ENCODE measurements at places on chromosomes 1 and 21. TPM values are rescaled to one million over a fixed set of nuclear protein-coding genes. Genes with fewer than 3 reads are reported as not detected.
A peak's percentile ranks its signal among the peaks of the same experiment; 100 is the strongest.

The PTPN7 gene
- 0.40 TPM for total RNA-seq

The DVL1 gene
- total RNA-seq = 60.5 TPM

The ZNF691 gene
- total RNA-seq = 10.1 TPM

DNA sequence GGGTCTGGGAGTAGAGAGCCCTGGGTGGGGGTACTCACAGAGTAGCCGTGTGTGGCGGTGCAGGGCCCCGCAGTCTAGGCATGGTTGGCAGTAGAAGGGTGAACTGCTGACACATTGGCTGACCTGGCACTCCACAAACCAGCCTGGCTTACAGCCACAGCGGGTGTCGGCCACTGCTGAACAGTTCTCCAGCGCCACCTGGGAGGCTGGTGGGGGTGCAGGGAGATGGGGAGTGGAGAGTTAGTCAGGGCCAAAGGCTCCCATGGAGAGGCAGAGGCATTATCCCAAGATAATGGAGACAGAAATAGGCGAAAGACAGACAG, 1.5 kb downstream of the TNFRSF25 start:
- DNase-seq = no peak

DNA sequence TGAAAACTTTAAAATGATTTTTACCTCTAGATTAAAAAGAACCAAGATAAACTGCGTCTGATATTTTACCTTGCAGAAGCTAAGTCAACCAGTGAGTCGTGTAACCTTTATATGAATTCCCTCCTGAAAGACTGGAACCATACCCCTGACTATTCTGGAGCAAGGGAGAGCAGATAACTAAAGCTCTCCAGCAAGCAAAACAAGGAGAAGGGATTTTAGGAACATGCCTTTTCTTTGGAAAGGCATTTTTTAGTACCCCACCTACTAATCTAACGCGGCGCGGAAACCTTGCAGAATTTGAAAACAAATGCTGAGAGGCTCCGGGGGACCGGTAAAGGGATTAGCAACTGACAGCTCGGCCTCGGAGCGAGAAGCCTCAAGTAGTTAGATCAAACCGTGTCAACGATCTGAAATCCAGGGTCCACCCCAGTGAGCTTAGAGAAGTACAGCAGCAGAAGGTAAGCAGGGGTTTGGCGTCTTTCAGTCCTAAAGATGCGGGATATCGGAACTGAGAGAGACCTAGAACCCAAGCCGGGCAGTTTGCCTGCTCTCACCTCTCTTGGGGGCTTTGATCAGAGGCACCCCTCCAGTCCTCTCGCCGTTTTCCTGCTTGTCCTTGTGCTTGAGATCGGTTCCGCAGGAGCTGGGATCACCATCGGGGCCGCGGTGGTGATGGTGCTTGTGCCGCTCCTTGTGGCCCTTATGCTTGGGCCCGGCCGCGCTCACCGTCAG, 954 bp downstream of the RSBN1 start:
- no peak for DNase-seq

The ZYG11A gene
- 0.92 TPM for total RNA-seq

DNA sequence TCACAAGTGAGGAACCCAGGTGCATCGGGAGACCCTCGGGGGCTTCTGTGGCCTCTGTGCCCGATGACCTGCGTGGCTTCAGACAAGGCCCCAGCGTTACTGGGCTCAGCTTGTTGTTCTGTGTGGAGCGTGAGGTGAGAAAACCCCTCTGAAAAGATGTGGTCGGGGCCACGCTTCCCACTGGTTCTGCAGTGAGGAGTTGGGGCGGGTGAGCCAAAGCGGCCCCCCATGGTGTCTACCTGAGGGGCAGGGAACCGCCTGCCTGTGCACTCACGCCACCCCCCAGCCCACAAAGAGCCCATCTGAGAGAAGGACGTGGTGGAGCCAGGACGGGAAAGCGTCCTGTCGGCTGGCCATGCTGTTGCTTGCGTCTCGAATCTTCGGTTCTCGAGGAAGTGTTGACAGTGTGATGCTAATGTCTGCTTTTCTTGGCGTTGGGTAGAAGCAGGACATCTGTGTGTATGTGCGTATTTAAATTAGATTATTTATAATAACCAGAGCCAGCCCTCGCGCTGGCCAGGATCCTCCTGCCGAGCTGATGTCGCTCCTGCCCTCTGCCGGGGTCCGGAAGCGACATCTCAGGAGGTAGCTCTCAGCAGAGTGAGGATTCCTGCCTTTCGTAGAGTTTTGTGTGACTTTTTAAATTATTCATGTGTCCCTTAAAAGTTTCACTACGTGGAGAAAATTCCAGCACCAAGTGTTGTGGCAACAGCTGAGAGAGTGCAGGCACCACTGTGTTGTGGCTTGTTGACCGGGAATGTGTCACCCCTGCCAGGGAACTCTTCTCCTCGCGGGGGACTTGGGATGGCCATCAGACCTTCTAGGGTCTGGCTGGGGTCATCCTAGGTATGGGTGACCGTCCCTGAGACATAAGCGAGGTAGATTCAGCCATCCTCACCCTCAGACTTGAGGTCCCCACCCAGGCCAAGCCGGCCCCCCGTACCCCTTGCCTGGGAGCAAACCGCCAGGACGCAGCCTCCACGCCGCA, 15.3 kb downstream of the TMEM201 start:
- no peak for DNase-seq

DNA sequence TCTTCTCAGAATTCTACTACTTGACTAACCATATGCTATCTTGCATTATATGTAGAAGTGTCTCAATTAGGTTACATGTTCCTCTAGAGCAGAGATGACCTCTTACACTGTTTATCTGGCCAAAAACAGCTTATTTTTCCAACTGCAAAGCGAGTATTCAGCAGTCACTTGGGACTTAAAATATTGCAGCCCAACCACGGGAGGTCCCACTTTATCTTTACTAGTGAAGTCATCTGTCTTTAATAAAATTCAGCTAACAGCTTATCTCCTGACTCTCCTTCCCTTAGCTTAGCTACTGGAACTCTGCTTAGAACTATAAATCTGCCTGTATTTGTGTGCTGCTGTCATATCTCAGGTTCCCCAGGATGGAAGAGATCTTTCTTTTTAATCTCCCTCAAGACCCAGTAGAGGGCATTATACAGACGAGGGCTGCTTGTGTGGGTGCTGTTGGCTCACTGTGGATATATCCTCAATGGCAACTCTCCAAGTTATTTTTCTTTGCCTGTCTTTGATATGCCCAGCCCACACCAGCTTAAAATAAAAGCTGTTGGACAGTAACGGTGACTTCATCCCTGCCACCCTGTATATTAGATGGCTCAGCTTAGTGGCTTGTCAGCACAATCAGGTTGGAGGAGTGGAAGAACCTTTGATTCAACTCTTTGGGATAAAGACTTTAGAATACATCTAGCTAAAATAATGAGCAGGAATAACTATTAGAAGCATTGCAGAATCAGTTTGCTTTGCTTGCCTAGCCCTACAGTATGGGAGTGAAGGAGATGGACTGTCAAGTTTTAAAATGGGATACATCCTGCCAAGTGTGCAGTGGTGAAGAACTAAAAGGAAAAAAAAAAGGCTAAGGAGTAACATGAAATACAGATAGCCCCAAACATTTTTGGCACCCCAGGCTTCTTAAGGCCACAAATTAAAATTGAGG, 9.6 kb downstream of the ENSA start:
- DNase-seq = peak; percentile 53

The ALX3 gene
- total RNA-seq = not detected

- DNase-seq = no peak
Observed at GRCh38 chr1:16195518-16195905, 16.9 kb downstream of the ARHGEF19 start.

The TMCO1 gene
- total RNA-seq = 59.5 TPM

- DNase-seq = no peak
Observed at GRCh38 chr1:180920702-180921101, 8.0 kb downstream of the KIAA1614 start.

- DNase-seq = no peak
Observed at GRCh38 chr1:10906866-10907519, 105.5 kb upstream of the TARDBP start.

DNA sequence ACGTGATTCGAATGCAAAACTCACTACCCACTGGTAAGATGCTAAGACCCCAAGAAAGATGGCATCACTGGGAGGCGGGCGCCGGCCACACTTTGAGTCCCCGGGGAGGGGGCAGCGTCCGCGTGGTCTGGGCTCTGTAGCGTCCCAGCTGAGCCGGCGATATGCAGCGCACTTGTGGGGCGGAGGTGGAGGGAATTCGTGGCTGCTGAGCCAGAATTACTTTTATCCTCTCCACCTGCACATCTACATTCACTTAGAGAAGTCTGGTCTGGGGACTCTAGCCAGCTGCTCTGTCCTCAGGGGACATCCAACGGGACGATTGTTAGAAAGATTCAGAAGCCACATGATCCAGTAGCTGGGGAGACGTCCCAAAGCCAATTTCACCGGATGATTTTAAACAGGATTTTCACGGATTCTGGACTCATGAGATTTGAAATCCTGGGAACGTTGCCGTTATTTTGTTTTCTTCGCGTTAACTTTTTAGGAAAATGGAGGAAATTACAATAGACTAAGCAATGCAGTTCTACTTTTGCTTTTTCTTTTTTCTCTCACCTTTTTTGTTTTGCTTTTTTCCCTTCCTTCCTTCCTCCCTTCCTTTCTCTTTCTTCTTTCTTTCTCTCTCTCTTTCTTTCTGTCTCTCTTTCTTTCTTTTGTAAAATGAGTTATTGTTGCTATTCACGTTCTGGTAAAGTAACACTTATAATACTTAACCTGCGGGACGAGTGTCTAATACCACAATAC, 1.3 kb downstream of the JAM2 start:
- DNase-seq = no peak

All from pulmonary artery endothelial cell (primary cell).